CD4-positive, alpha-beta memory T cell (primary cell): ENCODE measurements at places on chromosomes 12 and 14.
A peak's percentile ranks its signal among the peaks of the same experiment; 100 is the strongest.

GRCh38 chr14:60235440-60235839, 13.6 kb upstream of the PPM1A start:
- DNase-seq: no peak

GRCh38 chr14:100103250-100104005, 38.2 kb downstream of the EVL start:
- no peak for DNase-seq

DNA sequence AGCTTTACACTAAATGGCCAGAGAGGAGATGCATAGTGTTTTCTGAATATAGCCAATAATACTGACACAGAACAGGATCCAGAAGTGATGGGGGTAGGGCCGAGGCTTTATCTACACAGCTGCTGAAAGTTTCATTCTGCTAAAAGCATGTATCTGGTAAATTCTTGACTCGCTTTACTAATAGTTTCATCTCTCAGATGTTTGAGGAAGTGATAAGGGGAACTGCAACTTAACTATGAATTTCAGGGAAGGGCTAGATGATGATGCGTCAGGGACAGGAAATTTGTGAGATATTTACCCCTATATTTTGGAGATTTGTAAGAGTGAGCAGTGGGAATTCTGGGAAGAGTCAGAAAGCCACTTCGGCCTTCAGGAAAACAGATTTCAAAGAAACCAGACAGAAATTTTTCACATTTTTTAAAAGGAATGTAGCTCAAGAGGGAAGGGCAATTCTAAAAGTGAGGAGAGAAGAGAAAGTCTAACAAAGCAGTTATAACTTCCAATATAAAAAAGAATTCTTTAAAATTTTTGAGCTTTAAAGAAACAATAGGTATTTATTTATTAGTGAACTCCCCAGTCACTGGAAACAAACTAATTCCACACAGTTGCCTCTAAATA, 243.1 kb downstream of the BCAT1 start:
- no peak for DNase-seq

DNA sequence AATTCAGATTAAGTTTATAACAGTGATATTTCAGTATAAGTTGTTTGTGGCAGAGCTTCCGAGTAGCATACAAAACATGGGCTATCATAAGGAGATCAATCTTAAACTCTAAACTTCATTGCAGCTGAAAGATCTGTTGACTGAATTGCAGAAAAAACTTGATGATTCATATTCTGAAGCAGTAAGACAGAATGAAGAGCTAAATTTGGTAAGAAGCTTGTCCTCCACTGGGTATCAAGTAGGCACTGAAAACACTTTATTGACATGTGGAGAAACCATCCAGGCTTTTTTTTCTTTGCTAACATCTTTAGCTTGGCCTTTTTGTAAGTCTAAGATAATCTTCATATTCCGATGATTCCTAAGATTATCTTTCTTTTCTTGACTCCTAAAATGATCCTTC, 93.0 kb downstream of the KTN1 start:
- no peak for DNase-seq

GRCh38 chr12:65039301-65039700, 81.8 kb downstream of the WIF1 start:
- DNase-seq: no peak

- DNase-seq: no peak
Observed at GRCh38 chr12:117985182-117985581, 16.4 kb upstream of the KSR2 start.

- DNase-seq: no peak
Observed at GRCh38 chr14:50364792-50365191, 31.9 kb downstream of the CDKL1 start.

DNA sequence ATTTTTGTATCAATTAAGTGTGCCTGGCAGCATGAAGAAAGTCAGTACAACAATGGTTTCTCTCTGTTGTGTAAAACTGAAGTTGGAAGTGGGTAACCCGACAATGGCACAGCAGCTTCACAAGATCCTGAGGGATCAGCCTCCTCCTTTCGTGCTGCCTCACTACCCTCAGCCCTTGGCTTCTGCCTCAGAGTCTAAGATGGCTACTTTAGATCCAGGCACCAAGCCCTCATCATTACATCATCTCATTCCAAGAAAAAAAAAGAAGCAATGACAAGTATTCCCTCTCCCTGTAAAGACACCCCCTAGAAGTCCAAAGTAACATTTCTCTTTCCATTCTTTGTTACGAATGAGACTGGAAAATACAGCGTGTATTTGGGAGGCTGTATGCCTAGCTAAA, 92.6 kb downstream of the DNAI7 start:
- DNase-seq: no peak

DNA sequence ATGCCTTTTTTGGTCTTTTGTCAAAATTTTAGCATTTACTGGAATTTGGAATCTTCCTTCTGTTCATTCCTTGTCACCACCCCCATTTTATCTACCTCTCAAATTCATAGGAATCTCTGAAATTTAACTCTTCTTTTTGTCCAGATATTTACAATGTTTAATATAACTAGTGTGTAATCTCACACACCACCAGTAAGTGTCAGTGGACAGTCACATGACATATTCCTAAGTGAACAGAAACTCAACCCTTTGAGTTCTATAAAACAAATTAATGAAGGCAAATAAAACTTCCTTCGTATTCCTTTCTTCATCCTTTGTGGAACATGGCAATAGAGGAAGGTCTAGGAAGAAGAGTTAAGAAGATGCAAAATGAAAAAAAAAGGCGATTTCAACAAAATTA, 26.6 kb downstream of the ATF7 start:
- DNase-seq: no peak

GRCh38 chr12:12792421-12792820, 7.0 kb downstream of the APOLD1 start:
- no peak for DNase-seq

GRCh38 chr14:22657861-22658260, 13.7 kb upstream of the OR6J1 start:
- no peak for DNase-seq

DNA sequence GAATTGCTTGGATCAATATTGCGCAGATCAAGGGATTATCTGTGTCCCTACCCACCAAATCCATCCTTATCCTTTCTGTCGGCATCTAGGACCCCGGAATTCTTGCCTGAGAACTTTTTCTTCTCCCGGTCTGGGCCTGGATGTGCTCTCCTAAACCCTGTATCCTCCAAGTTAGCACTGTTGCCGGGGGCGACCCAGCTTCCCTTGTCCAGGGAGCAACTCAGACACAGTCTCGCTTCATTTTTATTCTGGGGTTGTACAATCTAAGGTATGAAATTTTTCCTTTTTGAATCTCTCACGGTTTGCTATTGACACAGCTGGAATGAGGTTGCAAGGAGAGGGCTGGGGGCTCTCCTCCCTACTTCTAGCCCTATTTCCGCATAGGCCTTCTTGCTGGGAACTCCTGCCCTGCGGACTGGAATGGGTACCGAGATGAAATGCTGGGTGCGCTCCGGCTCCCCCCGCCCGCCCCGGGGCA, 403 bp upstream of the PNP start:
- DNase-seq: no peak

GRCh38 chr14:100271247-100271939, 32.4 kb downstream of the YY1 start:
- DNase-seq: no peak

DNA sequence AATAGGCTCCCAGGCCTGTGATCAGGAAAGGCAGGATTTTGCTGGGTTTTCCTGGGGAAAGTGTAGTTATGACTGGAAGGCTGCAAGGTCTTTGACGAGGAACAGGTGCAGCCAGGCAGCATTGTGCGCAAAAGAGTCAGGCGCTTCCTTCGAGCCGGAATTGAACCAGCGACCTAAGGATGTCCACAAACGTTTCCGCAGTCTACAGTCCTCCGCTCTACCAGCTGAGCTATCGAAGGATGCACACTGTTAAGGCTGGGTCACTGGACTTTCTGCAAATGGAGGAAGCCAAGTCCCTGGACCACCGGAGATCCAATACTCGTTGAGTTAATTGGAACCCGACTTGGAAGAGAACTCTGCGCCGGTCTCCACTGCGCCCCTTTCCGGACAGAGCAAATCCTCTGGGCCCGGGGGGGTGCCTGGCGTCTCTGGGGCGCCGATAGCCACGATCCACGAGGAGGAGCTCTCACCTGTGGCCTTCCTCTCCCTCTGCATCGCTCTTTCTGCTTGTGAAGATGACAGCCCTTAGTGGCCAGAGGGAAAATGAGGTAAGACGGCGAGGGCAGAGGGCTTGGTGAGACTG, 18.4 kb upstream of the OR6S1 start:
- no peak for DNase-seq

- no peak for DNase-seq
Observed at GRCh38 chr12:52794479-52795331, 1.2 kb downstream of the KRT3 start.

GRCh38 chr12:3646561-3647241, 106.2 kb downstream of the CRACR2A start:
- no peak for DNase-seq

- no peak for DNase-seq
Observed at GRCh38 chr12:51190820-51191219, 17.9 kb upstream of the TFCP2 start.

- no peak for DNase-seq
Observed at GRCh38 chr12:50961708-50962107, 9.4 kb downstream of the HIGD1C start.

GRCh38 chr12:90102957-90103652, 394.5 kb upstream of the ATP2B1 start:
- DNase-seq: peak; percentile 51

DNA sequence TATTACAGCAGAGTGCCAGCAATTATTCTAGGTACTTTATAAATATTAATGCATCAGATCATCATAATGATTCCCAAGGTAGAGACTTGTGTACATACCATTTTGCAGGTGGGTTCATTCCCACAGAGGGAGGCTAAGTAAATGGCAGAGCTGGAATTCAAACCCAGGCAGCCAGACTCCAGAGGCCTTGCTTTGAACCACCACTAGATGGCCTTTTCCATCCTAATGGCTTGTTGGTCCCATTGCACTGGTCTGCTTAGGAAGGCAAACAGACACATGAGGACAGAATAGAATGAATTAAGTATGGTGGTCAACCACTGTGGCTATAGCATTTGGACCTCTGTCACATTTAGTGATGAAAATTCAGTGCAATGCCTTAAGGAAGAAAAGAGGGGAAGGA, 158.7 kb downstream of the METTL25 start:
- no peak for DNase-seq
